ENCODE measurements at places on chromosomes 6 and 20.

DNA sequence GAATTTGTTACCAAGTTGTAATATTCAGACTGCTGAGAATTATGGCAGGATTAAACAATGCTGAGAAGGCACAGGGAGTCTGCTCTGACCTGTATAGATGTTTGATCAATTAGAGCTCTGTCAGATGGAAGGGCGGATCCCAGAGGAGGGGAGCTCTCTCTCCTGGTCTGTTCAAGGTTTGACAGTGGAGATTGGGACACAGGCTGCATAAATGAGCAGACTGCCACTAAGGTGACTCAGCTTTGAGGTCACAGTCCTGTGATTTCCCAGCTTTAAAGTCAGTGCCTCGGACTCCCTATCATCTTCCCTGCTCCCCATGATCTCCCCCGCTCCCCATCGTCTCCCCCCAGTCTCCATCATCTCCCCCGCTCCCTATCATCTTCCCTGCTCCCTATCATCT is 59.2 kb upstream of the SLC22A23 start:
- no peak for DNase-seq

- no peak for DNase-seq
Measured at GRCh38 chr20:23082846-23083552, 3.1 kb downstream of the CD93 start.

- no peak for DNase-seq
Measured at GRCh38 chr20:37575884-37576283, 48.2 kb upstream of the BLCAP start.

DNA sequence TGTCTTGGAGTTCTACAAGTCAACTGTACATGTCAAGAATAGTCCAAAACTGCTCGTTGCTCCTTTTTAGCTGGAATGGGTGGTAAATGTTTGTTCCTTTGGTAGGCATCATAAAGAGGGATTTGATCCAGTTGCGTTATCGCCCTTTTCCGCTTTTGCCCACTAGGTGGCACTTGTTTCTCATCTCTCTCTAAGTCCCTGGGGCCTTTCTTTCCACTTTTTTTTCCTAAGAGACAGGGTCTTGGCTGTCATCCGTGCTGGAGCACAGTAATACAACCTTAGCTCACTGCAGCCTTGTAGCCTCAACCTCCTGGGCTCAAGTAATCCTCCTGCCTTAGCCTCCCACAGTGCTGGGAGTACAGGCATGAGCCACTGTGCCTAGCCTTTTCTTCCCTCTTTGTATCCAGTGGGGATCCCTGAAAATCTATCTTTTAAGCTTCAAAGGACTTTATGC is 20.7 kb downstream of the GTPBP2 start:
- DNase-seq: peak; percentile 65

DNA sequence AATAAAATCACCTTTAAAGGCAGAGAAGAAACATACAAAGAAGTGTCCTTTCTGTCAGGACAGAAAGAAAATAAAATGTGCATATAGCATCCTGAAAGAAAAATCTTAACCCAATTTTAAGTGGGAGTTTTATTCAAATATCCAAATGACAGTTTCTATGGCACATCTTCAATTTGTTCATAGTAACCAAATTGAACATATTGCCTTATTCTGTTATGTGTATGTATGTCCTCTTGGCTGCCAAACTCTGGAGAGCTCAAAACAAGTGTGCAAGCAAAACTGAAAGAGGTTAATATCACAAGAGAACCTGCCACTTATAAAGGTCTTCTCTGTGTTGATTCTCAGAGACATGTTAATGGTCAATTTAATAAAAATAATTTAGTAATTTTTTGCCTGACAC is 334.7 kb downstream of the BCKDHB start:
- DNase-seq: no peak

GRCh38 chr6:56268266-56268665 is 20.9 kb upstream of the COL21A1 start:
- no peak for DNase-seq

DNA sequence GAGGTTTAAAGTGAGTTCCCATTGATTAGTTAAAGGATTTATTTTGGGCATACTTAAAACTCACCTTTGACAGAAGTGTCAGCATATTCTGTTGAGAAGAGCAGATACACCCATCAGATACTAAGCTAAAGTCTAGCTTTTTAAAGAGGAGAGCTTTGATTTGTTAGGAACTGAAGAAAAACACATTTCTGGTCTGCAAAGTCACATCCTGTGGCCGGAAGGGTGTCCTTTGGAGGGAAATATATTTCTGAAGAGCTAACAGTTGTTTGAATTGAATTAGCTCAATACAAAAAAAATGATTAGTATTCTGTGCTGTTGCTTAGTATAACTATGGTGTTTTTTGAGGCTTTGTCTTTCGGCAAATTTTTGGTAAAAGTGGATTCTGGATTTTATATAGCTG is 302.7 kb downstream of the RFPL4B start:
- DNase-seq: no peak

- DNase-seq: no peak
Measured at GRCh38 chr6:74610352-74610751, 595.5 kb downstream of the COL12A1 start.

DNA sequence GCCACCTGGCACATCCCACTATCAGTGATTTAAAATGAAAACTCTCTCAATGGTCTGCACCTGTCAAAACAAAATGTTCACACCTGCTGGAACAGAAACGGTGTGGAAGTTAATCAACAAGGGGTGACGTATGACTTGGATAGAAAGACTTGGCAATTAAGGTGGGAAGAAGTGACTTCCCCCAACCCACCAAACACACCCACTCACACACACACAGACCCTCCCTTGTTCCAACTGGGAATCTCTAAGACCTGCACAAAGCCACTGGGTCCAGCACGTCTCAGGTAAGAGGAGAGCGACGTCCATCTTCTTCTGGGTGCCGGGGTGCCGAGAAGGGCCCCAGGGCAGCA is 25.1 kb upstream of the TCFL5 start:
- DNase-seq: no peak

- DNase-seq: no peak
Measured at GRCh38 chr20:22474224-22474623, 110.1 kb downstream of the FOXA2 start.

GRCh38 chr6:143200167-143200770 is 139.6 kb downstream of the AIG1 start:
- no peak for DNase-seq

DNA sequence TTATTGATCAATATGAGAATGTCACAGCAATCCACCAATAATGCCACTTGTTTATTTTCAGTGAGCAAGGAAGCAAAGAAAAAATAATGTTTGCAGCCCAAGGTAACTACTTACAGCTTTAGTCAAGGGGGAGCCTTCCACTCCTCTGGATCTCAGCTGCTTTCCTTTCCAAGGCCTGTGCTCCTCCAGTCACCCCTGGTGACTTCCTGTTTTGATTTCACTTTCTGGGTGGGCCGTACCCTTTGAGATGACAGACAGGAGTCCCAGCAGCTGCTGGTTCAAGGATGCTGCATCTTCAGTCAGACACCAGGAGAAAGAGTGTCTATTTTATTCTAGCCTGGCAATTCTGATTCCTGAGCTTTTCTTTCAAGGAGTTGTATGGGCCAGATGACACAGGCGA is 5.6 kb upstream of the VNN2 start:
- peak; percentile 67 for DNase-seq

DNA sequence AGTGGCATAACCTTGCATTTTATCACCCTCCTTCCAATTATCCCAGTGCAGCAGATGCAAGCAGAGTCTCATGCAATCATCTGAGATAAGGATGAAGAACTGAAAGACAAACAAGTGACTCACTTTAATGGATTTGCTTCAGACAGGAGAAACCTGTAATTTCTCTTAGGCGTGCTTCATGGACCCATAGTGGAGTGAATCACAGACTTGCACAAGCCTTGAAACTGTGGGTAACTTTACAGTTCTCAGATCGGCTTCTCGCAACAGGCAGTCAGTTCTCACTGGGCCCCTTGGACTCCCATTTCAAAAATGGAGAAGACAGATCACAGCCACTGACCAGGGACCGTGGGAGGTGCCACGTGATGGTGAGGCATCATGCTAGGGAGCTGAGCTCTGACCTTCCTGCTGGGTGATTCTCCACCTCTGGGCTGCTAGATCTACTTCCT is at the start of gene ADGRF4:
Gene ADGRF4 (plus strand): TSS at position 239 of the 446 bp plus-strand sequence. CDS start 8,666 bp downstream, outside the sequence.
- no peak for DNase-seq

DNA sequence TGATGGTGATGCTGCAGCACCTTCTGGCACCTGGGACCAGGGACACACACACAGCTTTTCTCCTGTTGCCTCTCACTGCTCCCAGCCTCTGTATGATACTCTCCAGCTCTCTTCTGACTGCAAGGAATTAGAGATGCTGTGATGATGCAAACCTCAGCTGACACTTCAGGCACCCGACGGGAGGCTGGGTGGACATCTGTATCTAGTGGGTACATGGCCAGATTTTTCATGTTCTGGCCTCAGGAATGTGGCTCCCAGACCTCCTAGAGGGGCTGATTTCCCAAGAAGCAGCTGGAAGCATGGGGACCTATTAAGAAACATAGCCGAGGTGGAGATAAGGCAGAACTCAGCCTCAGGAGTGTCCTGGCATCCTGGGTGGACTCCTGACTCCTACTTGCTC is 6.8 kb upstream of the EPB41L1 start:
- no peak for DNase-seq

DNA sequence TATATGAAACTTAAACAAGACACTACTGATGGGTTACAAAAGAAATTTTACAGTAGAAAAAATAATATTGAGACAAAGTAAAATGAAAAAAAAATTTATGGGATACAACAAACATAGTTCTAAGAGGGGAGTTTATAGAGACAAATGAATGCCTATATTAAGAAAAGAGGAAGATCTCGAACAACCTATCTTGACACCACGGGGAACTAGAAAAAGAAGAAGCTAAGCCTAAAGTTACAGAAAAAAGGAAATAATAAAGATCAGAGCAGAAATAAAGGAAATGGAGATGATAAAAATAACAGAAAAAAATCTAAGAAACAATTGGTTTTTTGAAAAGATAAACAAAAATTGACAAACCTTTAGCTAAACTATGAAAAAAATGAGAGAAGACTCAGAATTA is 9.1 kb upstream of the ECHDC1 start:
- no peak for DNase-seq

DNA sequence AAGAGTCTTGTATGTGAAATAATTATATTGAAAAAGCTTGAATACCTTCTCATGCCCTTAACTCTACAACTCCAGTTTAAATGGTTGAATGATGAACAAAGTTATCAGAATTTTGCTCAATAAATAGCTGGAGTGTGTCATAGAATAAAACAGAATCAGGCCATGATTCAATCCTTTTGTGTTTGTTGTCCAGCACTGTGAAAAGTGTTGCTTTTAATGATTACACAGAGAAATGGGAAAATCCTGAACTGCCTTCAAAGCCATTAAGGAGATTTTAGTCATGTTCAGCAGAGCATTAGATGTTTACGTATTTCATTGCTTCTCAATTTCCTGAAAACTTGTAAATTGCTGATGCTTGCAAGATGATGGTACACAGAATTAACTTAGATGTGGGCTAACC is 262.9 kb upstream of the BTBD3 start:
- DNase-seq: no peak

DNA sequence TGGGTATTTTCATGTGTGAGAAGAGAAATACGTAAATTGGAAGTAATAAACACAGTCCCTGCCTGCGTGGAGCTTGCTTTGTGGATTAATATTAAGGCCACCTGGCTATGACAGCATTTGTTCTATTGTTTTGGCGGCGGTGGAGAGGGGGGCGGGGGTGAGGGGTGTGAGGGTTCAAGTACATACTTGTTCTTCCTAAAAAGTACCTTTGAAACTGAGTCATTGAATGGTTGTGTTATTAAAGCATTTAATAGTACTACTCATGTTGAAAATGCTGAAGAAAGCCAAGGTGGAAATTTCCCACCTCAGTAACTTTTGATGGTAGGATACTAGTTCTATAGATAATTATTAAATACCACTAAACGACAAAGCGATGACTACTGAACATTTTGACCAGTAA is 95.0 kb downstream of the FOXC1 start:
- no peak for DNase-seq

DNA sequence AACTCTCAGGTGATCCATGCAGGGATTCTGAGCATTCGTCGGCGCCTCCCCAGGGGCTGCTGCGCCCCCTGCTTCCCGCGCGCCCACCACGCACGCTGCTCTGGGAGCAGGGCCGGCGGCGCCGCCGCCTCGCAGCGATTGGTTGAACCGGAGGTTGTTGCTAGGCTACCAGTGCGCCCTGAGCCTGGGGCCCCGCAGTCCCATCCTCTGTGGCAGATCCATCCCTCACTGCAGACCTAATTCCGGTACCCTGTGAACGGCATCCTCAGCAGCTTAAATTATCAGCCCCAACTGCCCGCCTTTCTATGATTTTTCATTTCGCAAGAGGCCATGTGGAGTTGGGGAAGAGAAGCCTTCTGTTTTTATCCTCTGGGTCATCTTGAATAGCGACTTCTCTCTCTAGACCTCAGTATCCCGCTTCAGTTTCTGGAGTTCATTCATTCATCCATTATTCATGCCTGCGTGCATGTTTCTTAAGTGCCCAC is 15.4 kb downstream of the PNPLA1 start:
- no peak for DNase-seq

- DNase-seq: no peak
Measured at GRCh38 chr6:112245511-112246203, 8.7 kb downstream of the LAMA4 start.

GRCh38 chr6:111775145-111775922 is 97.9 kb downstream of the FYN start:
- DNase-seq: no peak

GRCh38 chr20:60271597-60271996 is 313.4 kb downstream of the CDH26 start:
- DNase-seq: no peak

DNA sequence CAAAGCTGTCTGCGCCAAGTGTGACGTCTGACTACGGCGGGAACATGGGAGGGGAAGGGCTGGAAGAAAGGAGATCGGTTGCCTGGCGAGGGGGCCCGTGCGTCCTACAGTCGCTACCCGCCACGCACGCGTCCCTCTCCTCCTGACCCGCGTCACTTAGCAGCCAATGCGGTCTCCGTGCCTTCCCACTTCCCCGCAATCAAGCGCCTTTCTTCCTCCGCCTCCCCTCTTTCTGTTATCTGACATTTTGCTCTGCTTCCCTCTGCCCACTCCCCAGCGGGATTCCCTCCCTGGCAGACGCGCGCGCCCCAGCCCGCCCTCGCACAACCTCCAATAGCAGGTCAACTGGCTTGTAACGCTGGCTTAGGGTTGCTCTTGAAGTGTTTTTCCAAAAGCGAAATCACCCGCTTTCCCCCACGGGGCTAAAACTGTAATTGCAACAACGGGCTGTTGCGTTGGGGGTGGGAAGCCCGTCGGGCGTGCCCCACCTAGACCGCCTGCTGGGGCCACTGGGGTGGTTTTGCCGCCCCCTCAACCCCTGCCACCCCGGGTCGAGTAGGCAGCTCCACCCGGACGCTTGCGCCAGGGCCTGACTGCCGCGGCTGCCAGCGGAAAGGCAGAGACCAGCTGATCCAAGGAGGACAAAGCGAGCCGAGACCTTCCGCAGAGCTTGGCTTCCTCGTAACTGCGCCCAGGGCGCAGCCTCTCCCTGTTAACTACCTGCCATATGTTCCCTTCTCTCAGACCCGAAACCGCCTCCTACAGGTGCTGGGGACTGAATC is 6.2 kb upstream of the SOX4 start:
- peak; percentile 41 for DNase-seq

DNA sequence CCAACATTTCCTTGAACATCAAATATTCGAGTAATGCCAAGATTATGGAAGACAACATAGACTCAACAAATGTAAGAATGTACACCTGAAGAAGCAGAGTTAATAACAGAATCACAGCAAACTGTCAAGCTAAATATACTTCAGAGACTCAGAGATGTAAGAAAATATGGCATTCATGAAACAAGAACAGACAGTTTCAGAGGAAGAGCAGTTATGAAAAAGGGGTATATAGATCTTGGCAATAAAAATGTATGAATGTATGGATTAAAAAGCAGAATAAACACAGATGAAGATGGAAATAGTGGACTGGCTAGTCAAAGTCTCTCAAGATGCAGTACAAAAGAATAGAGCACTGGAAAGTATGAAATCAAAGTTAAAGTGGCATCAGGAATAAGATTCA is 18.4 kb downstream of the RRAGD start:
- no peak for DNase-seq

Data from activated CD4-positive, alpha-beta T cell treated with anti-CD3 and anti-CD28 coated beads, Interleukin-2, Interleukin-6, amounts not matched to agents 100 ng/mL and 50 ng/mL, durations not matched to agents 16 hours and 8 hours (primary cell).